Activated naive CD4-positive, alpha-beta T cell treated with anti-CD3 and anti-CD28 coated beads, Interleukin-2, amount 10 ng/mL, durations not matched to agents 7 days and 5 days (primary cell): ENCODE measurements at places on chromosomes 6 and 20.

DNA sequence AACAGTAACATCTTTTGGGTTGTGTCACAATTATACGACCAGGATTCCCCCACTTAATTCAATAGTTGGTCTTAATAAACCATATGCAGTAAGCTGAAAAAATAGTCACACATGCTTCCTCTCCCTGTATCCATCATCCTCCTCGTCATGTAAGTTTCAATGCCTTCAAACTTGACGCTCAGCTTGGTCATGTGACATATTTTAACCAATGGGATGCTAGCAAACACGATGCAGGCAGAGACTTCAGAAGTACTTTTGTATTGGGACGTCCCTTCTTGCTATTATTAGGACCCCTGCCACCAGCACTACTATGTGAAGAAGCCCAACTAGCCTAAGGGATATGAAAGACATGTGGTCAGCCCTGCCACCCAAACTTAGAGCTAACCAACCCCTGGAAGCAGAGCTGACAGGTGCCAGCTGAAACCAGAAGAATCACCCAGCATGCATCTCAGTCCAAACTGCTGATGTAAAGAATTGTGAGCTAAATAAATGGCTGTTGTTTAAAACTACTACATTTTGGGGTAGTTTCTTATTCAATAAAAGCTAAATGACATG is 49.3 kb downstream of the CGA start:
- no peak for DNase-seq

DNA sequence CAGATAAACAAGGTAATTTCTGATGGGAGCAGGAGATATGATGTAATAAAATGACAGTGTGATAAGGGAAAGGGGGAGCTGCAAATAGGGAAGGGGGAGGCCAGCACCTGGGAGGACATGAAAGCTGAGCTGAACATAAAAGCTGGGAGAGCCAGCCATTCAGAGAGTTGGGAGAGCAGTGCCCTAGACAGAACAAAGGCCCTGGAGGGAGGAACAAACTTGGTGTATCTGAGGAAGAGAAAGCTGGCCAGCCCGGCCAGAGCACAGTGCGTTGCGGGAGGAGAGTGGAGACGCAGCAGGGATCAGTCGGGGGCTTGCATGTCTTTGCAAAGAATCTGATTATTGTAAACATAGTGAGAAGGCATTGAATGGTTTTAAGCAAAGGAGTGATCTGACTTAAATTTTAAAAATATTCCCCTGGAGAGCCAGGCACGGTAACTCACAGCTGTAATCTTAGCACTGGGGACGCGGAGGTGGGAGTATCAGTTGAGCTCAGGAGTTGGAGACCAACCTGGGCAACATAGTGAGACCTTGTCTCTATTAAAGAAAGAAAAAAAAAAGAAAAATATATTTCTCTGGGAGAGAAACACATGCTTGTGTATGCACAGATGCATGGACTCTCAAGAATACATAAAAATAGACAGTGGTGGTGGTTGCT is 318.2 kb downstream of the ZFAND3 start:
- no peak for DNase-seq

DNA sequence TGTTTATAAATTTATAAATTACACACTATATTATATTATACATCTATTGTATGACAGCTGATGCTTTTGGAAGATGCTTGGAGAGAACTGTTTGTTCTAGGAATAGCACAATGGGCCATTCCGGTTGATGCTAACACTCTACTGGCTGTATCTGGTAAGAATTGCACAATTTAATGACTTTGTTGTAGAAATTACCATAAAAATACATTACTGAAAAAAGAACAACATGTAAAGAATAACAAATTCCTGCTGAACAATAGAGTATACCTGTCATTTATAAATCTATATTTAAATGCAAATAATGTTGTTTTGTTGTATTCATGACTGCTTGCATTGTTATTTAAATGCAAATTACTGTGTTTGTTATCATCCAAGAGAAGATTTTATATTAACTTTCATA is 14.4 kb downstream of the NR2E1 start:
- no peak for DNase-seq

DNA sequence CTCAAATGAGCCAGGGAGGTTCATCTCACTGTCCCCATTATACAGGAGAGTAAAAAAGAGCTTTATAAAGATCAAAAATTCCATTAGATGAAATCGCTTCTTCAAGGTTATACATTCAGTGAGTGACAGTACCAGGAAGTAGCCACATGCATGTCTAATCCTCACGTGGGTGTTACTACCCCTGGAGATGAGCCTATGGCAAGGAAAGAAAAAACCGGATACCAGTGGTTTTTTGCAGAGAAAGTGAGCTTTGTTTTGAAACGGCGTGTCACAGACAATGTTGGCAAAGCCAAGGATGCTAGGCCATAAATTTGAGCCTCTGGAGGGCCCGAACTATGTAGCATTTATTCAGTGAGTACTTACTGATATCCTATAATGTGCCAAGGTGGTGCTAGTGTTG is 215.0 kb upstream of the RIN2 start:
- no peak for DNase-seq

DNA sequence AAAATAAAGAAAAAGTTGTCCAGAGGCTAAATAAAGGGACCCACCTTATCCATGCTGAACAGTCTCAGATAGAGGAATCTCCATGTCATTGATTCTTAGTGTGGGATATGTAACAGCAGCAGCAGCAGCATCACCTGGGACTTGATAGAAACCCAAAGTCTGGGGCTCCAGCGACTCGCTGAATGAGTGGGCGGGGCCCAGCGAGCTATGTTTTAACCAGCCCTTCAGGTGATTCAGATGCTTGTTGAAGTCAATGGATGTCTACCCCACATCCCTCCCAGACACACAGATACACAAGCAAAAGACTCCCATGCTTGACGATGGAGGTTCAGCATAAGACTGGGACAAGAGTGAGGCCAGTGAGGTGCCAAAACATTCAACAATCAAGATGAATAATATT is 298.6 kb downstream of the UBE3D start:
- DNase-seq, result no peak

DNA sequence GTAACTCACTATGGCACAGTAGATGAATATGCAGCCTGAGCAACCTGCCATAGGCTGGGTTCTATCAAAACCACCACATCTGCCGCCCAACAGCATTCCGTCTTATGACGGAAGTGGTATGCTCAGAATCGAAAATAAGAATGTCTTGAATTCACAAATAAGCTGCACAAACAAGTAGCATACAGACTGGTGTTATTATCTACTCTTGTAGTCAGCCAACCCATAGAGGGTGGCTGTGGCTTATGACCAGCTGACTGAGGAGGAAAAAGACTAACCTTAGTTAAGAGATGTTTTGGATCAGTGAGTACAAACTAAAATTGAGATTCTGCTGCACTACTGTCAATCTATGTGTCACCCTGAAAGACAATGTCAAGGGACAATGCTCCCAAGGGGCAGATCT is 1255.1 kb upstream of the EYS start:
- DNase-seq, result no peak

DNA sequence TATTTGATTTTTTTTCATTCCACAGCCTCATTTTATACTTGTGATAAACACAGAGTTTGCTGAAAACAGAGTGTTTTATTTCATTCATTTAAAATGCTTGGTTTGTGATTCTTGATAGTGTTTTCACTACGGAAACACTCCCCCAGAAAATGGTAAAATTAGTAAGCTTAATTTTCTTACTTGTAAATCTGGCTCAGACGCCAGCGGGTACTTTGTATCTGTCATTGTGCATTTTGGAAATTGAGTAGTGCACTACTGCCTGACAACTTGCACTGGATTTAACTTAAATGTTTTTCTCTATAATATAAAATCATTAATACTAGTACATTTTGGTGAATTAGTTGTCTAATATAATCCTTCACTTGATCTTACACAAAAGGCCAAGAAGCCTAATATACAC is 37.0 kb upstream of the HINT3 start:
- no peak for DNase-seq

DNA sequence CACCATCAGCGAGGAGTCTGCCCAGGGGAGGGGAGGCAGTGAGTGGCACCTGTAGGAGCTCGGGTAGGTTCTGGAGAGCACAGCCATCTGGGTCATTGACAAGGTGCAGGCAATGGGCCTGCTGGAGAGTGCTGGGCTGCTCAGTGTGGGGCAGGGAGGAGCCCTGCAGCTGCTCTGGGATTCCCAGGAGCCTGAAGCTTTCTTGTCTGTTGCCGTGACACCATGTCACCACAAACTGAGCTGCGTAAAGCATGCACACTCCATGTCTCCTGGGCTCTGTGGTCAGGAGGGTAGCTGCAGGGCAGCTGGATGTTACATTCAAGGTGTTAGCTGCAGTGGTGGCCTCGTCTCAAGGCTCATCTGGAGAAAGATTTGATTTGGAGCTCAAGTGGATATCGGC is 4.5 kb upstream of the SLC22A1 start:
- no peak for DNase-seq

GRCh38 chr6:90351696-90352095 is 55.1 kb upstream of the BACH2 start:
- DNase-seq, result no peak

GRCh38 chr20:6708010-6708409 is 59.5 kb upstream of the BMP2 start:
- DNase-seq, result no peak
